Stimulated activated CD8-positive, alpha-beta memory T cell treated with anti-CD3 and anti-CD28 coated beads, Interleukin-12 subunit alpha, Interleukin-12 subunit beta, amount 100 ng/mL, for 4 hours (primary cell): ENCODE measurements at places on chromosomes 6 and 20.

DNA sequence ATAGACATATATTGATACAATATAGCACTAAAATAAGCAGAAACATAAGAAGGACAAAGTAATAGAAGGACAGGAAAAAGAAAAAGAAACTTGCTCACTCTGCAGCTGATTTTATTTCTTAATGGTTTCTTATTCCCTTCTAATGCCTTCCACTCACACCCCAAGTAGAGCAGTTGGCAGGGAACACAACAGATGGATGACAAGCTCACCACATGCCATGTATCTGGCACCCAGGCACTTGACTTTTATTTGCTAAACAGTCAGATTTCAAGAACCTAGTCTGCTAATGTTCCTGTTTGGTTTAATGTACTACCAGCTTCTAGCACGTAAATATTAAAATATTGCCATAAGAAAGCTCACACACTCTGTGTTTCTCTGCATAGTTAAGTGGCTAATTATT lies 87.1 kb downstream of the COL19A1 start:
- no peak for DNase-seq

DNA sequence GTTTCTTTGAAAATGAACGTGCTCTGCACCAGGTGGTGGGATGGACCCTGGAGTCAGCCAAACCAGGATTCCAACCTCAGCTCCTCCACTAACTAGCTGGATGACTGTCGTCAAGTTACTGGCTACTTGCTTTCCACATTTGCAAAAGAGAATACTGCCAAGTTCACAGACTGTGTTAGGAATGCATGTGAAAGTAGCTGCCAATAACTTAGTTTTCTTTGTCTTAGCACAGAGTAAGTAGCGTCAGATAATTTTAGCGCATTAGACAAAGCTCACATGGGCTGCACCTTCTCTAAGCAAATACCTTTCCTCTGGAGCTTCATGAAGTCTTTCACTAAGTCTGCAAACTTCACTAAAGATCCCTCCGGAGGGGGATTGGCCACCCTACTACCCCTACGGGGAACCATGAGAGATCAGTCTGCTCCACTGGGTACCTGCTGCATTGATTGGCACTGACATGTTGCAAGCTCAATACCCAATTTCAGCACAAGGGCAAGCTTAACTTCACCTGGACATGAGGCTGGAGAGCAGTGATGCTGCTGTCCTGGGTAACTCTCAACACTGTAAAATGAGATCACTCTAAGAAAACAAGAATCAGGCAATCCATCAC lies 113.9 kb downstream of the MBOAT1 start:
- no peak for DNase-seq

DNA sequence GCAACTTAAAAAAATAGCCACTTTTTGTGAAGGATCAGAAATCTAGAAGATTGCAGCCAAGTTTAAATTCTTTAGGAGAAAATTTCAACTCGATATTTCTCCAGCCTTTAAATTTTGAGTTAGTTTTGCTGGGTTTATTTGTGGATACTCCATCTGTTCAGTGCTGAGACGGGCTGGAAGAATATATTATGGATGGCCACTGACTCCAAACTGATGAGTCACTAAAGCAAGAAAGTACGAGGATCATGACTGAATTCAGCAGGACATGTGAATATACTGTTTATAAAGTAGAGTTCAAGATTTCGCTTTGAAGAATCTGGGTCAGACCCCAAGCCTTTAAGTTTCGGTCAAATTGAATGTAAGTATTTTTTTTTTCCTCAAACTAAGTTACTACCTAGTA lies 199.5 kb downstream of the ADGRB3 start:
- DNase-seq: no peak

- no peak for DNase-seq
Measured at GRCh38 chr6:43246301-43247113, 3.2 kb downstream of the TTBK1 start.

- no peak for DNase-seq
Measured at GRCh38 chr6:139354189-139354588, 20.3 kb downstream of the CITED2 start.

DNA sequence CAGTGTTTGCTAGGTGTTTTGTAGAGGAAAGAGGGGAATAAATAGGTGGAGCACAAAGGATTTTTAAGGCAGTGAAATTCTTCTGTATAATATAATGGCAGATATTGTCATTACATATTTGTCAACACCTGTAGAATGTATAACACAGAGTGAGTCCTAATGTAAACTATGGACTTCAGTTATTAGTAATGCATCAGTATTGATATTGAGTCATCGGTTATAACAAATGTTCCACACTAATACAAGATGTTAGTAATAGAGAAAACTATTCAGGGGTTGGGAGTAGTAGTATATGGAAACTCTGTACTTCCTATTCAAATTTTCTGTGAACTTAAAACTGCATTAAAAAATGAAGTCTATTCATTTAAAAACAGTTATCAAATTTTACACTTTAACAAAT lies 299.2 kb downstream of the UBE3D start:
- no peak for DNase-seq

DNA sequence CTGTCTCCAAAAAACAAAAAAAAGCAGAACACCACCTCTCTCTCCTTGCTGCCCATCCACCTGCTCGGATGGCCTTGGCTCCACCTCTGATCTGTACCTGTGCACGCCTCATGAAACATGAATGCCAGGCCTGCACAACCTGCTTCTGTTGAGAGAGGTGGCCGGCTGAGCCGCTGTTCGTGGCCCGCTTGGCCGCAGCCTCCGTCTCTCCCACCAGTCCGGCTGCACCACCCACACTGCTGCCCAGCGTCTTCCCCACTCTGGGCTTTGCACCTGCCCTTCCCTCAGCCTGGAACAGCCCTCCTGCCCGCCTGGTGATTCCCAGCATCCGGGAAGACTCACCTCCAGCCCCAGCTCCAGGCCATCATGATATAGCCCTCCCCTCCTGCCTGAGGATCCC lies 12.2 kb upstream of the ZBTB46 start:
- DNase-seq: no peak

DNA sequence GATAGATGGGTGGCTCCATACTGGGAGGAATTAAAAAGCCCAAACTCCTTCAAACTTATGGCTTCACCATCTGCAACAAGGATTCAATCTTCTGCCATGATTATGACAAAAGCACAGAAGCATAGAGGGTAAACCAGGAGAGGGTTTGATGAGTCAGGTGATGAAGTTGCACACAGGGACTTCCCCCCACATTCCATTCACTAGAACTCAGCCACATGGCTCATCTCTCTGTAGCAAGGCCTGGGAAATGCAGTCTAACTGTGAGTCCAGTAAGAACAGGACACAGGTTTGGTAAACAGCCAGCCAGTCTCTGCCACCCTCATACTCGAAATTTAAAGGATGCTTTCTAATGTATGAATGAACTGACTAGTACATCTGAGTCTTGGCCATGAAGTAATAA lies 142.9 kb downstream of the HIVEP2 start:
- no peak for DNase-seq

GRCh38 chr6:36504982-36505381 lies 42.3 kb downstream of the STK38 start:
- DNase-seq: no peak

DNA sequence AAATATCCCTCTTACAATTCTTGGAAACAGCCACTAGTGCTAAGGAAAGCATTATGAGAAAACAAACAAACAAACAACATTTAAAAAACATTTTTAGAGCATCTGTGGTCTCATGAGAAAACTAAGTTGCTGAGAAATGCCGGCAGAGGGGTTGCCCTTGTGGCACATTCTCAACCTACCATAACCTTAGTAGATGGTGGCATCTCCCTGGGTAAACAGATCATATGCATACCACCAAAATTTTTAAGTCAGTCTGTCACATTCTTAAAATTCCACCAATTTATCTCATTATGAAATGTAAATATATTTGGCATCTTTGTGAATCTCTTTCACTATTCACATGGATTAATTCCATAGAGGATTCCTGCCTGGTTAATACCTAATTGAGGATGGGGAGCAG lies 575.7 kb upstream of the MARCKS start:
- DNase-seq: no peak

- no peak for DNase-seq
Measured at GRCh38 chr20:51185277-51185676, 162.4 kb upstream of the KCNG1 start.
